CD4-positive, alpha-beta T cell treated with Interferon alpha-2 for 1 hour (primary cell): ENCODE measurements at places on chromosomes 13 and 19.

- no peak for DNase-seq
These were observed 1.9 kb upstream of the PEG3 start for GRCh38 chr19:56842412-56842811.

DNA sequence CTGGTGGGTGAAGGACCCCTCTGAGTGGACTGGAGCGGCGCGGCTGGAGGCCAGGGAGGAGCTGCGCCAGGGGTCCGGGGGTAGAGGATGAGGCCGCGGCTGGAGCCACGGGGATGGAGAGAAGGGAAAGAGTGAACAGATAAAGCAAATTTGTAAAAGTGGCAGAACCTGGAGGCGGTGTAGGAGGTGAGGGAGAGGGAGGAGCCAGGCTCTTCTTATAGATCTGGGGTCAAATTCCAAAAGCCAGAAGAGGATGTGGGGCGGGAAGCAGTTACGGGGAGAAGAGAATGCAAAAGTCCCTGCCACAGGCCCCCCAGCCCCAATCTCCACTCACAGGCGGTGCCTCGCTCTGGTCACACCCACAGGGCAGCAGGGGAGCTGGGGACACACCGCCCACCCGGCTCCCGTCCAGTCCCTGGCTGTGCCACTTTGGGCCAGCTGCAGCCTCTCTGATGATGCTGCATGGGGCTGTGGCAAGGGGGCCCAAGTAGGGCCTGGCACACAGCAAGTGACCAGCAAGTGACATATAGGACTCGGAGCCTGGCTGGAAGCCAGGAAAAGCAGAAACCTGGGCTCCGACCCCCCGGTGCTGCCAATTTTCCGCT, 11.1 kb downstream of the LRRC4B start:
- no peak for DNase-seq

DNA sequence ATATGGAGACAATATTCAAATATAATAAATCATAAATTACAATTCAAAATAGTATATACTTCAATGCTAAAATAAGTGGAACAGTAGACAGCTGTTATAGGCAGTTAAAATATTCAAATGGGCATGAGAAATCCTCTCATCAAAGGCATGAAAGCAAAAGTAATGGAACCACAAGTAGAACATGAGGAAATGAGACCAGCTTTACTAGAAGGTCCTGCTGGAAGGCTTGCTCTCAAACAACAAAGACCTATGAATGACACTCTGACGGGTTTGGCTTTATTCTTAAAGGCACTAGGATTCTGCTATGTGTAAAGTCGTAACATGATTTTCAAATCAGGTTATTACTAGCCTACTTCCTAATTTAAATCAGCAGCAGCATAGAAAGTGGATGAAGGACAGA, 148.1 kb downstream of the VWA8 start:
- no peak for DNase-seq

DNA sequence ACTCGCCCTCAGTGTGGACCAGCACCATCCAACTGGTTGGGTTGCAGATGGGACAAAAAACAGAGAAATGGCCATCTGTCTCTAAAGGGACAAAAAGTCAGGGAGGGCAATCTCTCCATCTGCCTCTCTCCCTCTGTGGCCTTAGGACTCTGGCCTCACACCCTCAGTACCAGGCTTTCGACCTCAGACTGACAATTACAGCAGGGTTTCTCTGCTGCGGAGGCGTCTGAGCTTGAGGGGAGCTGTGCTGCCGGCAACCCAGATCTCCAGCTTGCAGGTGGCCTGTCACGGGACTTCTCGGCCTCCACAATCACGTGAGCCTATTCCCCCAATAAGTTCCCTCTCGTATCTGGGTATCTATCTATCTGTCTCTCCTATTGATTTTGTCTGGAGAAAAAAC, 27.7 kb downstream of the MLLT1 start:
- DNase-seq = no peak

DNA sequence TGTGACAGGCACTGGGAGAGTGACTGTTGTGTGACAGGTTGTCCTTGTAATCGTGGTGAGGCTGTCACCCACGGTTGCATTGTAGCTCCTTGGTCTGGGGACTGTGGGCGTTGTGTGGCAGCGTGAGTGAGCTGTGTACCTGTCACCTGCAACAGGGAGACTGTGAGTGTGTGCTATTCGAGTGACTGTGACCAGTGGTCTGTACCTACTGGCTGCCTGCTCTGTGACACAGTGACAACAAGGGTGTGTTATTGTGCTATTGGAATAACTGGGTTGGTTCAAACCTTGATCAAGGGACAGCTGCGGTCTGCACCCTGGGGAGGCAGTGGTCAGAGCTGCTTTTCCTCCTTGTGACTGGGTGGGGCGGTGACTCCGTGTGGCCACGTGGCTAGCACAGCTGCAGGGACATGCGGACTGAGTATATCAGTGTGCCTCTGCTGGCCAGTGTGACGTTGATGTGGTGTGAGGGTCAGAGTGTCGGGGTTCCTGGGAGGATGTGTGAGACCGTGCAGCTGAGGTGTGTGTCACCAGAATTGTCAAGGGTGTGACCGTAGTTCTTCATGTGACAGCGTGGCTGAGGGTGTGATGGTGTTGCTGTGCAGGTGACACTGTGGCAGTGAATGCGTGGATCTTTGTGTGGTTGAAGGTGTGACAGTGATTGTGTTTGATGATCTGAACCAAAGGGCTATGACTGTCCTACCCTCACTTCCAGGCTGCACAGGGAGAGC, 10.1 kb upstream of the NFIX start:
- DNase-seq = peak; percentile 34
